ENCODE measurements at places on chromosomes 3 and 15. TPM values are rescaled to one million over a fixed set of nuclear protein-coding genes. Genes with fewer than 3 reads are reported as not detected.

ACAP2 gene
- 47.0 TPM for total RNA-seq

SERPINI2 gene
- total RNA-seq = 0.23 TPM

SH2D7 gene
- total RNA-seq = 2.3 TPM

PRKCD gene
- 103 TPM for total RNA-seq

GRCh38 chr3:86890741-86891396, 100.1 kb downstream of the VGLL3 start:
- no peak for DNase-seq

DNA sequence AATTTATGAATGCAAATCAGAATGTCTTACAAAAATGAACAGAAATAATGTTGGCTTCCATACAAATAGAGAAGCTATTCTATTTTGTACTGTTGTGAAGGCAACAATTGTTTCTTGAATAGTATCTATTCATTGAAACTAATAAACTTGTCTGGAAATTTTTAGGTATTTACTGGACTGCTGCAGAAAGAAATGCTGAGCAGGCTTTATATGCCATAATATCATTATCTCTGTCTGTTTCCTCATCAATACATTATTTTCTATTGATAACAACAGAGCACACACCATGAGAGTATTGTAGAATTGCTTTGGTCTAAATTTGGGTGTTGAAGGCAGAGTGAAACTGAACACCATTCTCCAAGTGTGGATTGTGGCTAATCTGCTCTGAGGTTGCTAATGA, 216.5 kb upstream of the CGNL1 start:
- no peak for DNase-seq

- no peak for DNase-seq
Measured at GRCh38 chr3:188827576-188827975, 344.2 kb upstream of the TPRG1 start.

DNA sequence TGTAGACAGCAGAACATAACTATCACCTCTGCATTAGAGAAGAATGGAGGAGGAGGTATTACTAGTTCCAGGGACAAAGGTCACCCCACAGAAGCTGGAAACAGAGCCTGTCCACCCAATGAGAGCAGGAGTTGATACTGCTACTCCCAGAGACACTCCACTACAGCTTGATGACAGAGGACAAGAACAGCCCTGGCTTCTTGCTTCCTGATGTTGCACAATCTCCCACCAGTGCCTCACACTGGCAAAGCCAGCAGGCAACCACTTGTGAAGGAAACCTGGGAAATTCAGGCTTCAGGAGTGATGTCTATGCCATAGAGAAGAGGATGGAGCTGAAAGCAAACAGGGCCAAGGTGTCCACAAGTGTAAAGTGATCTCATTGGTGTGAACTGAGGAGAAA, 78.0 kb upstream of the POU1F1 start:
- peak; percentile 12 for DNase-seq

DNA sequence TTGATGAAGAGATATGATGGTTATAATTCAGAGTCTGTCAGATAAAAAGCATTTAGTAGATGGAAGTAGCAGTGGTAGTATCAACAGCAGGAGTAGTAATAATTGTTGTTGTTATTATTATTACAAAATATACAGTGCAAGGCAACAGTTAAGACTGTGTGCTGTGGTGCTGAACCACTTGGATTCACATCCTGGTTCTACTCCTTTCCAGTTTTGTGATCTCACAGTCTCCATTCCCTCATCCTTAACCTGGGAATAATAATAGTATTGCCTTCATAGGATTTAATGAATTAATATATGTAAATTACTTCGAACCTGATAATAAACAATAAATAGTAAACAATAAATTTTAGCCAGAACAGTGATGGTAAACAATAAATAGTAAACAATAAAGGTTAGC, 37.1 kb upstream of the TSC22D2 start:
- no peak for DNase-seq

DNA sequence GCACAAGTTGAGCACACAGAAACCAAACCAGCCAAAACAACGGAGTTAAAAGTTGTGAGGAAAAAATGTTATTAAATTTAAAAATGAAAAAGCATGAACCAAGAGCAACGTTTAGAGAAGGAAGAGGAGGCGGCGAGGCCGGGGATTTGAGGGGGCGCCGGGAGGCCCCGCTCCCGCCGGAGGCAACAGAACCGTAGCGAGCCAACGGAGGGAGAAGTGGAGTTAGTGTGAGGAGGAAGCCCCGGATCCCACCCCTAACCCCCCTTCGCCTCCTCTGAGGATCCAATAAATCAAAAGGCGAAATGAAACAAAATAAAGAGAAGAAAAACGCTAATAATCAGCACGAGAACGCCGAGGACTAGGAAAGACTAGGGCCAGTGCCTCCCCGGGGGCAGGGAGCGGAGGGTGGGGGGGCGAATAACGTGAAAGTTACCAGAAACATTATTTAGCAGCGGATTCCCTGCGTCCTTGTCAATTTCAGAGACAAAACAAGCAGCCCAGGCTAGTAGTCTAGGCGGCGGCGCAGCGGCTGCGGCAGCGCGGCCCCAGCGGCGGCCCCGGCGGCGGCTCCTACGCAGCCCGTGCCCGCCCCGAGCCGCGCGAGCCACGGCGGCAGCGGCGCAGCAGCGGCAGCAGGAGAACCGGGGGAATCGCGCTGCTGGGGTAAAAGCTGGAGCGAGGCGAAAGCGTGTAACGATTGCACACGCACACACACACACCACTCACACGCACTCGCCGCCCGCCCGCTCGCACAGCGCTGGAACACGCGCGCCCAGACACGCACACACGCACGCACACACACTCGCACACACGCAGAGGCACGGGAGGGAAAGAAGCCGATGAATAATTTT, 1.7 kb downstream of the MEIS2 start:
- peak; percentile 20 for DNase-seq

DNA sequence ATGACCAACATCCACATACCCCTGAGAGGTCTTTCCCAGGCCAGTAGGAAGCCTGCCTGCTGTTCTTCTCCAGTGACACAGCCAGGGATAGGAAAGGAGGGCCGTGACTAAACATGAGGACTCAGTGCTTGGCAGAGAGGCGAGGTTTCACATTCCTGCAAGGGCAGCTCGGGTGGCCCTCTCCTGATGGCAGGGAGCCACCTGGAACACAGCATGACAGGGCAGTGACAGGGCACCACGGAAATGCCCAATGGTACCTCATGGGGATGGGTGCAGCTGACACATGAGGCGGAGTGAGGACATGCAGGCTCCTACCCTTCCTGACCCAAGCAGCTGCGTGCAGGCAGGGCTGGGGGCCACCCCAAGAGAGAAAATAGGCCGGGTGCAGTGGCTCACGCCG, 7.4 kb upstream of the TGM5 start:
- DNase-seq = peak; percentile 76

All from mucosa of gallbladder (tissue), 1 donor.